Thoracic aorta (tissue), 2 donors: ENCODE measurements at places on chromosomes 4 and X.

GRCh38 chr4:77358315-77358928 is 201.4 kb downstream of the CCNG2 start:
- DNase-seq, result no peak

- no peak for DNase-seq
Measured at GRCh38 chr4:74032064-74032463, 6.4 kb downstream of the CXCL3 start.

DNA sequence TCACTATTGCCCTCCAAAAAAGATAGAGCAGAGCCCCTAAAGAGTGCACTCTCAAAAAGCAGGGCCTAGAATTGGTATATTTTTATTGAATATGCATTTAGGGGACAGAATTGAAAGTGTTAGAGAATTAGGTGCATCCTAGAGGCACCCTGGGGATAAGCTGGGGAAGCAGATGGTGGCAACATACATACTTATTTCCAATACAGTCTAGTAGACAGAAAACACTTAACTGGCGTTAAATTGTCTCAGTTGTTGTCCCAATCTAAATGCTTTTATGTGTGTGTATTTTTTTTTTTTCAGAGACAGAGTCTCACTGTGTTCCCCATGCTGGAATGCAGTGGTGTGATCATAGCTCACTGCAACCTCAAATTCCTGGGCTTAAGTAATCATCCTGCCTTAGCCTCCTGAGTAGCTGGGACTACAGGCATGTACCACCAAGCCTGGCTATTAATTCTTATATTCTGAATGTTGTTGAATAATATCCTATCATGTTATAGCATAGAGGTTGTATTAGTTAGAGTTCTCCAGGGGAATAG is 481.8 kb downstream of the GRXCR1 start:
- DNase-seq, result no peak

DNA sequence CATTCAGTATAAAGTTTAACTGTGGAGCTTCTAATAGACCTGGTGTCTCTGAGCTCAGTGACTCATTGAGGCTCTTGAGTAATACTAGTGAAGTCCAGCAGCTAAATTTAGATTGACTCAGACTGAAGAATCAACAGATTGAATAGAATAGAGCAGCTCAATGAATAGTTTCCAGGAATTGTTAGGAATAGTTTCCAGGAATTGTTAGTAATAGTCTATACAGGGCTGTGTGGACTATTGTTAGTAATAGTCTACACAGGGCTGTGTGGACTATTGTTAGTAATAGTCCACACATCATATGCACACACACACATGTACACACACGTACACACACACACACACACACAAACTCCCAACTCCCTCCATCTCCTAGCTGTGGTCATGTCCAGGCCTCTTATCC is 3.0 kb downstream of the GIMD1 start:
- no peak for DNase-seq

DNA sequence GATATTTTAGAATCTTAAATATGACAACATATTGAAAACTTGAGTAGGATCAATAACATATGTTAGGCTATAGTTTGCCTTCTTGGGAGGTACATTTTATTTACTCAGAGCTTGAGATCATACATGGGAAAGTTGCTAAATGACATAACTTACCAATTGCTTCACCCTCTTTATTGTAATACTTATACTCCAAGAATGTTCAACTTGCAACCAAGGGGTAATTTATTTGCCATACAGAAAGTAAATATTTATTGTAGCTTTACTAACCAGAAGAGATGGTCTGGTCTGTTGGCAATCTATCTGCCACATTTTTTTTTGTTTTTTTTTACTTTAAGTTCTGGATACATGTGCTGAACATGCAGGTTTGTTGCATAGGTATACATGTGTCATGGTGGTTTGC is 426.6 kb downstream of the ARHGAP24 start:
- DNase-seq, result no peak

DNA sequence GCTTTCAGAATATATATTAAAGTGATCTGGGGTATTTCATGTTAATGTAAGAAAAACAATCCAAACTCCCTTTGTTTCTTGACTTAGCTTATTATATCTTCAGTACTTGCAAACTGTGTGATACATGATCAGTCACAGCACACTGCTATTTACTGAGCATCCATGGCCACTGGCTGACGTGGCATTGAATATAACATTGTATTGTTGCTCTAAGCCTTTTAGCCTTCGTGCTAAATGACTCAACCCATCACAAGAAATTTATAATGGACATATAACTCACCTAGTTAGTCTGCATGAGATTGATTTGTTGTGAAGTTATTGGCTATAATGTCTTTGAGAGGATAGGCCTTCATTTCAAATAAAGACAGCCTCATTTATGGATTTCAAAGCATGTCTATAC is 642.6 kb downstream of the IL1RAPL1 start:
- no peak for DNase-seq

DNA sequence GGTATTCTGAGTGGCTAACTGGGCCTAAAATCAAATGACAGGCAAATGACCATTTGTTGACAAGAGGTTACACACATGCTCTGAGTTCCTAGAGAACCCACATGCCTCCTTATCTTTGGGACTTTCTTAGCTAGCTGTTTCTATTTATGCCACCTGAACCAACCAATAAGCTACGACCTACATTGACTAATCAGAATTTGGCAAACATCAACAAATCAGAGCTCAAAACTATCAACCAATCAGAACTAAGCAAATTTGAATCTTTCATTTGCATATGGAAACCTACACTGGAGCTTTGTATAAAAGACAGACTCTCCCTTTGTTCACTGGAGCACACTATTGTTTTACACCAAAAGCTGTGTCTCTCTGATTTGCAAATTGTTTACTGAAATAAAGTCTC is 192.0 kb downstream of the CXXC4 start:
- no peak for DNase-seq

DNA sequence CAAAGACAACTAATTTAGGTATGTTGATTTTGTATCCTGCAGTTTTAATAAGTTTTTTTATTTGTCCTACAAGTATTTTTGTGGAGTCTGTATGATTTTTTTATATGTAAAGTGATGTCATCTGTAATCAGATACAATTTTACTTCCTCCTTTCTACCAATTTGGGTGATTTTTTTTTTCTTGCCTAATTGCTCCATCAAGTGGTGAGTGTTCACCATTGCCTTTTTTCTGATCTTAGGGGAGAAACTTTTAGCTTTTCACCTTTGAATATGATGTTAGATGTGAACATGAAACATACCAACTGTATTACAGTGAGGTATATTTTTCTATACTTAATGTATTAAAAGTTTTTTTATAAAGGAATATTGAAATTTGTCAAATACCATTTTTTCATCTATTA is 362.3 kb downstream of the PABPC4L start:
- DNase-seq, result no peak

- no peak for DNase-seq
Measured at GRCh38 chrX:14506866-14507265, 22.5 kb upstream of the GLRA2 start.

DNA sequence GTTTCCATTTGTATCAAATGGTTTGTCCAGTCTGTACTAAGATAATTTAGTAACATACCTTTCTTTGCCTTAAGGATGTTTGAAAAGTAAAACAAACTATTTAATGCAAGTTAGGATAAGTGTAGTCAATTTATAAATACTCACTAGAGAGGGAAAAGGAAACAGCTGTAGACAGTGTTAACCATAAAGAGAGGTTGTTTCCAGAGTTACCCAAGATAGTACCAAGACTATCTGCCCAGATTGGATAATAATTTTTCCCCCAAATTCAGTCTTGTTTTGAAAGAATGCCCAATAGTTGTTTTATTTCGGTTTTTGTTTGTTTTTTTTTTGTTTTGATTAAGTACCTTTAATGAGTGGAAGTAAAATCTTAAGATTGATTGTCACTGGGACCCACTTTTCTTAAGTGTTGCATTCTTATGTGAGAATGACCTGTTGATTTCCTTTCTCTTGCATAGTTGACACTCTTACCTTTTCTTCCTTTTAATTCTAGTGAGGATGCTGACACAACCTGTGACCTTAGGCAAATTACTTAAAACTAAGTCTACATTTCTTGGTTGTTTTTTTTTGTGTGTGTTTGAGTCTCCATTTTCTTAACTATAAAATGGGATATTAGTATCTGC is 12.8 kb downstream of the AFF1 start:
- DNase-seq, result no peak

DNA sequence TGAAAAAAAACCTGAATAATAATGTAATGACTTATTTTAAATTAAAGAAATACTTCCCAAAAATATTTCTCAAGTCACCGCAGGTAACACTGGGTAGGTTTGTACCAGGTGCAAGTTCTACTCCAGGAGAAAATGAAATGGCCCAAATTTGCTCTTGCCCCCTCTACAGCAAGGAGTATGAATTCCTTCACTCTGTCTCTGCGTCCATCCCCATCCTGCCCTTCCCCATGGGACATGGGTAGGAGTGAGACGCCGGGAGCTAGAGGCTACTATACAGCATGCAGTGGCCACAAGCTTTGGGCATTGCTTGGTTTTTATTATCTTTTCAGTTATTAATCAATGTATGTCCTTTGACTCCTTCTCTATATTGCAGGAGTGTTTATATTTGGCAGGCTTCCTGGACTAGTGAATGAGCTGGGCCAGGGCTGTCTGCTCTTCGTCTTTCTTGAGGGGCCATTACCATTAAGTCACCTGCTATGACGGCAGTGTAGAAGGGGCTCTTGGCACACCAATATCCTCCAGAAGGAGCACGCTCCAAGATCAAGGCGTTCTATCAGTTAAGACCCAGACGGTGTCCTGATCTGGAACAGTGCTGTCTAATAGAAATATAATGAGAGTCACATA is 149.6 kb downstream of the ENPP6 start:
- DNase-seq, result no peak

DNA sequence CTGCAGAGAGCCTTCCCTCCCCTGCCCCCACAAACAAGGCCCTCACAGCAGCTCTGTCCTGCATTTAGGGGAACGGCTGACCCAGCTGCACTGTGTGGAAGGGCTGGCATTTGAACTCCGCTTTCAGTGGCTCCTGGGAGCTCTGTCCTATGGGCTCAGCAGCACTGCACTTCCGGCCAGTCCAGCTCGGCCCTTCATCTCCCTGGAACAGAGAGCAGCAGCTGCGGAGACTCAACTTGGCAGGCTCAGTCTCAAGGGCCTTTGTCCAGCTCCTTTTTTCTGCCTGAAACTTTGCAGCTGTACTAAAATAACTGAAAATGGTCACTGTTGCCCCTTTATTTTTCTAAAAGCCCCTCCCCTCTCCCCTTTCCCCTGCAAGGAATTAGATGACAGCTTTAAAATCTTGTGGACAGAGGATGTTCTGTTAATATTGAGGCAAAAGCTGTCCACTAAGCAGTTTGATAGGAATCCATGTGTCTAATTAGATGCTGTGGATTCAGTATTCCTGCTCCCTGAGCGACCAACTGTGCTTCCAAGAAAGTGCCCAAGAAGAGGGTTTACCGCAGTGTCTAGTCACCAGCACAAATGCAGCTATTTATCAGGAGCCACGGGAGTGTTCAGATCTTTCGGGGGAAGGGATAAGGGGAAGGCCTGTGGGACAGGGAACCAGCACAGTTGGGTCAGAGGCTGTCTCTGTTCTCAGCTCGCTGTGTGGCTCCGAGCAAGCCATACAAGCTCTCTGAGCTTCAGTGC is 133.1 kb downstream of the AFAP1 start:
- no peak for DNase-seq

DNA sequence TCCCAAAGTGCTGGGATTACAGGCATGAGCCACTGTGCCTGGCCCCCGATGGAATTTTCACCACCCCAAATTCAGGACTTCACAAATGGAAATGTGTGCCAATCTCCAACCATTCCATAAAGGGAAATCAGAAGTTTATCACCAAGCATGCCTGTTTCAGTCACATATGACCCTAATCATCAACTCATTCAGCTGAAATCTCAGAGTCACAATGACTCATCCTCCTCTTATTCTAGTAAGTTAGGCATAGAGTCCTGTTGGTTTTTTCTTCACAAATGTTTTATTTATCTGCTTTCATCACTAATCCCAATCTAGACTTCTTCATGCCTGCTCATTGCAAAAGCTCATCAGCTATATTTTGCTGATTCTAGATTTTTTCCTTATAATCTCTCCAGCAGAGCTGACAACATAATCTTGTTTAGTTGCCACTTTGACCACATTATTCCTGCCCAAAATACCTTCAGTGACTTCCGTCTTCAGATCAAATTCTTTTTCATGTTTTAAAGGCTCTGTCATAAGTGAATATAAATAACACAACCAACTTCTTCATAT is 83.3 kb downstream of the SLC7A11 start:
- DNase-seq, result no peak

GRCh38 chr4:153904011-153904410 is 115.1 kb upstream of the SFRP2 start:
- no peak for DNase-seq

GRCh38 chr4:25666031-25666630 is 10.5 kb downstream of the SLC34A2 start:
- DNase-seq, result no peak

GRCh38 chr4:41058426-41058825 is 155.9 kb downstream of the APBB2 start:
- DNase-seq, result no peak

DNA sequence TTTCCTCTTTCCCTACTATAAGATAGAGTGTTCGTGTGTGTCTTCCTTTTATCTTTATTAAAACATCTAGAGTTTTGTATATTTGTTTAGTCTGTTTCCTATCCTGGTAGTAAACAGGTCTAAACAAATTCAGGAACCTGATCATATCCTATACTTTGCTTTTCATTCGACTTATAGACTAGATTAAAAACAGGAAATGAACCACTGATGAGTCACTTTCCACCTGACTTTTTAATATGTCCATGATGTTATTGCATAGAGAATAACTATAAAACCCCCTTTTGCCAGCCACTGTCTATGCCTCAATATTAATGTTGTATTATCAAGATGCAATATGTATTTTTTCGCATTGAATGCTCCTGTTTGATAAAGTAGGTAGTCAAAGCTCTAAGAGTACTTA is 1794.0 kb downstream of the STIM2 start:
- no peak for DNase-seq

DNA sequence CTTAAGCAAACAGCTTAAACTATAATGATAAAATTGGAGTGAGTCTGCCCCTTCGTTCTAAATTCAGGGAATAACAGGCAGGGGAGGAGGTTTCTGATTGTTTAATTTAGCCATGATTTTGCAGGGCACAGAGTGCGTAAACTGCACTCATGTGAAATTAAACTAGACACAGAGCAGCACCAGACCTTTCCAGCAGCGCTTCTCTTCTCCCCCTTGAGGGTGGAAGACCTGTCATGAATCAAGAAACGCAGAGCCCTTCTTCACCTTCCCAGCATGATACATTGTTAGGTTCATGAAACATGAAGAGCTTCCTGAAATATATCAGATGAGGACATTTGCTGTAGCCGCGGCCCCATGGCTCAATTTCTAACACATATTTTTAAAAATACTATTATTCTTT is 63.1 kb downstream of the FAM114A1 start:
- DNase-seq, result no peak

GRCh38 chrX:141936080-141936479 is 32.4 kb downstream of the MAGEC1 start:
- no peak for DNase-seq
